Pancreas (tissue), 10 donors: ENCODE measurements at places on chromosomes 13 and 19.
A peak's percentile ranks its signal among the peaks of the same experiment; 100 is the strongest.

GRCh38 chr13:44004878-44005277, 125.2 kb downstream of the LACC1 start:
- no peak for DNase-seq
- H3K4me3 ChIP-seq = no peak overlapping the region
- no peaks in the 10 kb centered on the region for H3K4me1 ChIP-seq
- no peak overlapping the region for H3K27ac ChIP-seq
- no peaks in the 10 kb centered on the region for H3K36me3 ChIP-seq

- H3K36me3 ChIP-seq = no peaks in the 10 kb centered on the region
- no peak overlapping the region for H3K4me3 ChIP-seq
- no peaks in the 10 kb centered on the region for H3K27me3 ChIP-seq
- DNase-seq = no peak
These were observed 50.7 kb upstream of the DIAPH3 start for GRCh38 chr13:60214213-60215055.

GRCh38 chr13:105513448-105513847, 1022.0 kb downstream of the EFNB2 start:
- no peak overlapping the region for H3K27ac ChIP-seq
- no peak for DNase-seq
- H3K4me3 ChIP-seq = no peak overlapping the region
- H3K27me3 ChIP-seq = no peaks in the 10 kb centered on the region
- H3K36me3 ChIP-seq = no peaks in the 10 kb centered on the region
- H3K4me1 ChIP-seq = no peaks in the 10 kb centered on the region

- H3K27me3 ChIP-seq = no peaks in the 10 kb centered on the region
- no peaks in the 10 kb centered on the region for H3K4me1 ChIP-seq
- no peak overlapping the region for H3K4me3 ChIP-seq
- DNase-seq = peak; percentile 21
- H3K36me3 ChIP-seq = no peaks in the 10 kb centered on the region
These were observed 97.0 kb upstream of the GPR183 start for GRCh38 chr13:99404005-99404755.

DNA sequence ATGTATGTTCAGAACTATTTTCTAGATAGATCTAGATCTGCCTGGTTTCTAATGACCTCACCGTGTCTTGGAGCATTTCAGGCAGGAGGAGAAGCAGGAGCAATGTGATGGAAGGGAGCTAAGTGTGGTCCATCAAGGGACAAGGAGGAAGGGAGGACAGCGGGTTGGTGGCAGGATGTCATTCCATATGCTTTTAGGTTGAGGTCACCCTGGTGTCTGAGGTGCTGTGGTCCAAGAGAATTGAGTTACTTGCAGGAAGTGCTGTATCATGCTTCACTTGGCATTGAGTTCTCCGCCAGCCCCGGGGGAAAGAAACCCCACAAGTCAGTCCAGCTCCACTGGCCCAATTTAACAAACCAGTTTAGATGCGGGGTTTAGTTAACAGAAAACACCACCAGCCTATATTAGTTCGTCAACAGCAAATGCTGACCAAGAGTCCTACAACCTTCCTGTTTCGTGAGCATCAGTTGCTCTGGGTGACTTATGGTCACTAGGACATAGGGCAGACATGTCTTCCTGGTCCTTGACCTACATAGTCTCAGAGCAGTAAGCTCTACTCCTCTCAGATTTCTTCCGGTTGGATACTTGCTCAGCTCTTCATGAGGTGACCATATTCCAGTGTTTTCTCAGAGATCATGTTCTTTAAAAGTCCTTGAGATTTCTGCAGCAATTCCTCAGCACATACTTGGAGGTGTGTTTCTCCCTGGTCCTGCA, 79.4 kb downstream of the MBNL2 start:
- no peaks in the 10 kb centered on the region for H3K27me3 ChIP-seq
- H3K4me1 ChIP-seq = peaks cover under 1% of the 10 kb centered on the region
- no peaks in the 10 kb centered on the region for H3K36me3 ChIP-seq
- DNase-seq = no peak
- no peak overlapping the region for H3K27ac ChIP-seq
- no peak overlapping the region for H3K4me3 ChIP-seq

GRCh38 chr13:92461831-92462230, 764.8 kb upstream of the GPC6 start:
- no peak for DNase-seq
- no peaks in the 10 kb centered on the region for H3K36me3 ChIP-seq
- H3K4me3 ChIP-seq = no peak overlapping the region
- peaks cover 13% of the 10 kb centered on the region for H3K4me1 ChIP-seq
- no peaks in the 10 kb centered on the region for H3K27me3 ChIP-seq

- H3K36me3 ChIP-seq = no peaks in the 10 kb centered on the region
- H3K4me3 ChIP-seq = no peak overlapping the region
- H3K4me1 ChIP-seq = peaks cover 7% of the 10 kb centered on the region
- H3K27ac ChIP-seq = no peak overlapping the region
- no peak for DNase-seq
These were observed 58.3 kb upstream of the CLDN10 start for GRCh38 chr13:95494082-95494681.

DNA sequence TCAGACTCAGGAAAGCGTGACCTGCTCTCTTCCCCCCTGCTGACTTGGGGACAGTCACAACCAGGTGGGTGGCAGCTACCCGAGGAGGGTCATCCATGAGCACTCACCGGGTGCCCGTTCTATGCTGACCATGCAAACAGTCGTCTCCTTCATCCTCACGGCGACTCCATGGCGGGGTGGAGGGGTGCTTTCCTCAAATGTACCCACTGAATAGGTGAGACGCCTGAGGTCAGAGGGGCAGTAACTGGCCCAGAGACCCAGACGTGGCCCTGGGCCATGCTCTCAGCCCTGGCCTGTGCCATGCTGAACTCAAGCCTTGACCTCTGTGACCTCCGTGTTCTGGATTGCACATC, 59.2 kb upstream of the TPM4 start:
- H3K4me1 ChIP-seq = no peaks in the 10 kb centered on the region
- no peak overlapping the region for H3K4me3 ChIP-seq
- DNase-seq = no peak

DNA sequence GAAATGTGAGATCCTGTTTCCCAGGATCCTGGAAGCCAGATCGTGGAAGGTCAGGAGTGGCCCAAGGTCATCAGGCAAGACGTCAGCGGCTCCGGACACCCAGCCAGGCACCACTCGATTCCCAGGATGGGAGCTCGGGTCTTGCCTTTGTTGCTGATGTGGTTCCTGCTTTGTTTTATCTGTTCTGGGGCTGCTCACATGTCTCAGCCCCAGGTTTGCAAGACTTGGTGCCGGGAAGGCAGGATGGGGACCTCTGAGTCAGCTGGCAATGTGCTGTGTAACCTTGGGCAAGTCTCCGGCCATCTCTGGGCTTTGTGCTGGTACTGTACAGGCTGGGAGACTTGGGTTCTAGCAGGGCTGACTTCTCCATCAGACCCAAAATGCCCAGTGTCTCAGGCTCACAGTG, 1.4 kb upstream of the FCHO1 start:
- H3K27me3 ChIP-seq = no peaks in the 10 kb centered on the region
- H3K4me3 ChIP-seq = no peak overlapping the region
- no peaks in the 10 kb centered on the region for H3K4me1 ChIP-seq
- no peak for DNase-seq
- no peak overlapping the region for H3K27ac ChIP-seq

- no peaks in the 10 kb centered on the region for H3K4me1 ChIP-seq
- no peak overlapping the region for H3K4me3 ChIP-seq
- no peaks in the 10 kb centered on the region for H3K27me3 ChIP-seq
These were observed 10.1 kb downstream of the NFILZ start for GRCh38 chr19:8640402-8641004.

DNA sequence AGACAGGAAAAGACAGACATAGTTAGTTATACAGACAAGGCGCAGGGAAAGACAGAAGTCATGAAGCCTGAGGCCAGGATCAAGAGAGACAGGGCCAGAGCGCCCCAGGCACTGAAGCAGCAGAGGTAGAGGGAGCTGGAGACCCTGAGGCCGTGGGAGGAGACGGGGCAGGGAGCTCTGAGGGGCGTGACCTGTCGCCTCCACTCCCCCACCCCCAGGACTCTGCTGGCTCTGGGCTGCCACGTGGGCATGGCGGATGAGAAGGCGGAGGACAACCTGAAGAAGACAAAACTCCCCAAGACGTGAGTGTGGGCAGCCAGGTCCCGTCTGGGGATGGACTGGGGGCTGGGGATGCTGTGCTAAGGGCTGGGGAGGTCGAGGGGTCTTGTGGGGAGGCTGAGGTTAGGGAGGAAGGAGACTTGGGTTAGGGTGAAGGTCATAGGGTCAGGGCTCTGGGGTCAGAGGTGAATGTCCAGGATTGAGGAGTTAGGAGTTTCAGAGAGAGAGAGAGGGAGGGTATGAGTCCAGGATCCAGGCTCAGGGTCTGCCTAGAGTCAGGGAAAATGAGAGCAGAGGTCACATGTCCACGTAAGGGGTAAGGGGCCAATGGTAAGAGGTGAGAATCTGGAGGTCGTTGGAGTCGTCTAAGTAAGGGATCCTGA, 31.1 kb downstream of the RYR1 start:
- H3K4me1 ChIP-seq = no peaks in the 10 kb centered on the region
- H3K36me3 ChIP-seq = no peaks in the 10 kb centered on the region
- no peak for DNase-seq
- H3K27ac ChIP-seq = no peak overlapping the region

DNA sequence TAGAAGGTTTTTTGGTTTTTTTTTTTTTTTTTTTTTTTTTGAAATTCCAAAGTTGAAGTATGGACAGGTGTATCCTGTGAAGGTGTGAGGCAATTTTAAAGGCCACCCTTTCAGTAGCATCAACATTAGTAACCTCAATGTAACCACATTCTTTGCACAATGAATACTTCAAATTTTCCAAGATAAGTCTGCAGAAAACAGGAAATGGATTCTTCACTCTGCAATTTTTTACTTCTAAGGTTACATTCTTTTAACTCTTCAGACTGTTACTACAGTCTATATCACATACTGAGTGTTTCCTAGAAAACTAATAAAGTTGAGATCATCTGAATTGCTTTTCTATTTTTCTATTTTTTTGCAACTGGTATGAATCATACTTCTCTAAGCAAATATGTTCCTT, 569.0 kb upstream of the GPC6 start:
- no peak overlapping the region for H3K4me3 ChIP-seq
- DNase-seq = no peak
- H3K27me3 ChIP-seq = no peaks in the 10 kb centered on the region
- no peaks in the 10 kb centered on the region for H3K36me3 ChIP-seq

- no peaks in the 10 kb centered on the region for H3K27me3 ChIP-seq
- no peaks in the 10 kb centered on the region for H3K36me3 ChIP-seq
- no peak overlapping the region for H3K4me3 ChIP-seq
These were observed 406.0 kb downstream of the RFC3 start for GRCh38 chr13:34223984-34224383.

DNA sequence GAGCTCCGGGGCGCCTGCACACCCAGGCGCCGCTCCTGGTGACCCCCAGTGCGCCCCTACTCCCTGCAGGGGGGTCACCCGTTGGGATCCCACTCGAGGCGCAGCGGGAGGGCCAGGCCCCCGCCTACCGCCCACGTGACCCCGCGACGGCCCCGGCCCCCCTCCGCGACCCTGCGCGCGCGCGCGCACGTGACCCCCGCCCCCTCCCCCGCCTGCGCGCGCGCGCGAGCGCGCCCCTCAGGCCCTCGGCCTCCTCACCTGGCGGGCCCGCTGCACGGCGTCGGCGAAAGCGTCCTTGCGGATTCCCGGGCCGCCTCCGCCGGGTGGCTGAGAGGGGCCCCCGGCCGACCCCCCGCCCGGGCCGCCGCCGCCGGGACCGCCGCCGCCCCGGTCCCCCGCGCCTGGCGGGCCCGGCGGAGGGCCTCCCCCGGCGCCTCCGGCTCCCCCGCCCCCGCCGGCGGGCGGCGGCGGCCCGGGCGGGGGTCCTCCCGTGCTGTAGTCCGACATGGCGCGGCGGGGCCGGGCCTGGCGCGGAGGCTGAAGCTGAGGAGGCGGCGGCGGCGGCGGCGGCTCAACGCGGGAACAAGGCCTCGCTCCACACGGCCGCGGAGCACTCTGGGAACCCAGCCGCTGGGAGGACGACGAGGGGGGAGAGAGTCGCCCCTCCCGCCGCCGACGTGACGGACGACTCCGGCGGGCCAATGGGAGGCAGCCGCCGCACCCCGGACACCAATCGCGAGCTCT, at the start of gene KHSRP:
Gene KHSRP, minus strand, starts transcription at position 617 of the 744 bp plus-strand sequence. Its CDS starts 110 bp downstream, at position 507.
- peak within 1 kb of the TSS; percentile 87 for H3K4me3 ChIP-seq
- peak within 1 kb of the TSS; percentile 82 for H3K27ac ChIP-seq
- no peaks in the 10 kb centered on the region for H3K27me3 ChIP-seq
- H3K4me1 ChIP-seq = peaks cover 11% of the 10 kb centered on the region

GRCh38 chr13:110443622-110444225, 117.8 kb downstream of the RAB20 start:
- H3K4me1 ChIP-seq = no peaks in the 10 kb centered on the region
- no peak overlapping the region for H3K27ac ChIP-seq
- H3K4me3 ChIP-seq = no peak overlapping the region
- DNase-seq = no peak
- no peaks in the 10 kb centered on the region for H3K27me3 ChIP-seq
- H3K36me3 ChIP-seq = no peaks in the 10 kb centered on the region

- H3K36me3 ChIP-seq = no peaks in the 10 kb centered on the region
- H3K27me3 ChIP-seq = no peaks in the 10 kb centered on the region
- H3K27ac ChIP-seq = no peak overlapping the region
- no peak for DNase-seq
- no peak overlapping the region for H3K4me3 ChIP-seq
These were observed 37.4 kb downstream of the NAXD start for GRCh38 chr13:110652764-110653163.

DNA sequence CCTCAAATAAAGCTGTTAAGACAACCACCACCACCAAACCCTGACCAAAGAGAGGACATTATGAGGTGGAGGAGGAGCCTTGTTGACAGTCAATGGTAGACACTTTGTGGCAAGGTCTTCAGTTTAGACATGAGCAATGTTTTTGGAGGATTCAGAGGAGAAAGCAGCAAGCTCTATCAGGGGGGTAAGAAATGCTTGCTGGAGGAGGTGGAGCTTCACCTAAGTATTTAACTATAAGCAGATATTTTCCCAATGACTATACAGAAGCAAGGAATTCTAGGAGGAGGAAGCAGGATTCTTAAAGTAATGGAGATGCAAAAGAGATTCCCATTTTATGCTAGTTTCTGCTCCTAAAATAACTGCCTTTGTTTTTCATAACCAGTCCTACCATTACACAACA, 74.2 kb downstream of the TRPC4 start:
- no peaks in the 10 kb centered on the region for H3K27me3 ChIP-seq
- no peak for DNase-seq
- H3K4me1 ChIP-seq = no peaks in the 10 kb centered on the region
- no peak overlapping the region for H3K27ac ChIP-seq
- H3K4me3 ChIP-seq = no peak overlapping the region

DNA sequence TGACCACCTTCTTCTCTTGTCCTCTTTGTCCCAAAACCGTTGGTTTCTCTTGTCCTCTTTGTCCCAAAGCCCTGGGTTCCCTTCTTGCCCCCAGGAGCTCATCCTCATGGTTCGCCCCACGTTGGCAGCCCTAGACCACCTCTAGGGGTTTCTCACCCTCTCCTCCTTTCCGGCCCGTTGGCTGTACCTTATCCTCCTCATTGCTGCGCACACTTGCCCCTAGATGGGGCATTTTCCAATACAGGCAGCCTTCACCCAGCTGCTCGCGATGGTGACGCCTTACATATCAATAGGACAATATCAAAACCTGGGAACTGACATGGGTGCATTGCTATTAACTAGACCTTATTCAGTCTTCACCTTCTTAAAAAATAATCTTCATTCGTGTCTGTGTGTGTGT, 86.5 kb downstream of the IPO5 start:
- no peak for DNase-seq
- no peaks in the 10 kb centered on the region for H3K27me3 ChIP-seq
- H3K4me1 ChIP-seq = no peaks in the 10 kb centered on the region
- no peak overlapping the region for H3K27ac ChIP-seq
- H3K36me3 ChIP-seq = no peaks in the 10 kb centered on the region

- H3K4me1 ChIP-seq = no peaks in the 10 kb centered on the region
- H3K27me3 ChIP-seq = no peaks in the 10 kb centered on the region
- DNase-seq = no peak
- H3K36me3 ChIP-seq = no peaks in the 10 kb centered on the region
These were observed 11.1 kb upstream of the SERP2 start for GRCh38 chr13:44362394-44363040.
